CD4-positive, alpha-beta T cell treated with Interleukin-6 for 4 hours (primary cell): ENCODE measurements at places on chromosomes 4 and X.
A peak's percentile ranks its signal among the peaks of the same experiment; 100 is the strongest.

DNA sequence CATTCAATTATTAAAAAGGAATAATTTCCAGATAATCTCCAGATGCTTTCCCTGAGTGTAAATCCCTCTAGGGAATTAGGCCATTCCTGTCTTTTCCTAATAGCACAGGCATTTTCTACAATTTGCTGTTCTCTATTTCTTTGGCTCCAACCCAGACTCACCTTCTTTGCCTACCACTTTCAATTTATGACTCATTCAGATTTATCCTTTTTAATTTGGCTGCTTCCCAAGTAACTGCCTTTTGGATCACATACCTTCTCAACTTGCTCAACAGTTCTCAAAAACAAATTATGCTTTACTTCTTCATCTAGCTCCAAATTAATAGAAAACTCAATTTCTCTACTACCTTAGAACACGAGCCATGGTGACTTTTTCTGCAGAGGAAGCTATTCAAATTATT lies 1166.3 kb upstream of the PCDH7 start:
- no peak for DNase-seq

DNA sequence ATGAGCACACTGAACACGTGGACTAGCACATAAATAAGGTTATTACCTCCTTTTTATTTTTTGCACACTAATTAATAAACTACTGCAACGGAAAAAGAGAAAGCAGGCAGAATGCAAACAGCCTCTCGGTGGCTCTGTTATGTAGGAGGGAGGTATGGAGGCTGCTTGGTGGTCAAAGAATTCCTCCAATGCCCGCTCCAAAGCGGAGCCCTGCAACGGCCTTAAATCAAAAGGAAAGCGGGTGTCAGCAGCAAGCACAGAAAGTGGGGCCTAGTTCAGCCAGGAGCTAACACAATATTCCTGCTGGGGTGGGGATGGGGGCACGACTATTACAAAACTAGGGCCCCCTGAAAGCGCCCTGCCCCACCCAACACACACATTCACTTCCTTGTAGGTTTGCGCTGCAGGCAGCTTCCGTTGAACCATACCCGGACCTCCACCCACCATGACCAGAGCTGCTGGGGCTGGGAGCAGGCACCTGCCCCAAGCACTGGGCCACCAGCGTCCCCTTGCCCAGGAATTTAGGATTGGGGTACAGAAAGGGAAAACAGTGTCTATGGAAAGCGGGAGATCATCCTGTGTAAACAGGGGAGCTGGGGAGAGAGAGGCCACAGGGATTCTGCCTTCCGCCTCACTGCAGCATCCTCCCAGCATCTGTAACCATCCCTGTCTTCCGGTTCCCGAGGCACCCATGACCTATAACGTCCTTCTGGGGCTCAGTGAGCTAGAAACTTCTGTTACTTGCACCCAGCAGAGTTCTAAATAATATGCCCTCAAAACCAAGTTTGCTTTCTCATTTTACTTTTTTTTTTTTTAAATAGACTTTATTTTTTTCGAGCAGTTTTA lies 57.1 kb upstream of the DDX3X start:
- DNase-seq: peak; percentile 13

- no peak for DNase-seq
Measured at GRCh38 chrX:134444681-134445080, 15.3 kb upstream of the HPRT1 start.

DNA sequence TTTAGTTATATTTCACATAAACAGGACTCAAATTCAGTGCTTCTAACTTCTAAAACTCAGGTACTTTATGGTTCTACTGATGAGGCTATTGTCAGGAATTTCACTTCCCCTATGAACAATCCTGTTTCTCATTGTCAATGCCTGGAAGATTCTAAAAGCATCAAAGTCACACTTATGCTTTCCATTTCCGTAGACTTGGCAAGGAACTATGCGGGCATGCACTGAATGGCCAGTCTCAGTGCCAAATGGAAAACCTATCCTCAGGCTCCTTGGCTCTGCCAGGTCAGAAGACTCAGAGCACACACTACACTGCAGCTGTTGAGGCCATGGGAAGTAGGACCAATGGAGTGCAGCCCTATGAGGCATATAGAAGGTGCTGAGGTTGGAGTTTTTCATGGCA lies 97.0 kb upstream of the PTPN13 start:
- DNase-seq: no peak

- DNase-seq: no peak
Measured at GRCh38 chrX:69815063-69815462, 199.2 kb downstream of the EDA start.

GRCh38 chr4:183240581-183241321 lies 79.3 kb downstream of the CLDN22 start:
- no peak for DNase-seq

DNA sequence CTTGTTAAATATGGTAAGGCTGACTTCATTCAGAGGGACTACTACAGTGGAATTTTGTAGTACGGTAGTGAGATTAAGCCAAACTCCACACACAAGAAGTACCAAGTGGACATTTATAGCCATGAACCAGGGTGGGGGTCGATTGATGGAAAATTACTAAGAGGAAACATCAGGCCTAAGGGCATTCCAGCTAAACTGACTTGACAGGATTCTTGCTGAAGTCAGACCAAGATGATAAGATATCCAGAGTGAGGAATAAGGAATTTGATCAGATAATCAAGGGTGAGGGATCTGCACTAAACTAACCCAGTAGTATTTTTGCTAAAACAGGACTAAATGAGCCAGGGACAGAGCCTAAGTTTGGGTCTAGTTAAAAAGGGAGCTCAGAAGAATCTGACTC lies 597.5 kb downstream of the RPA4 start:
- DNase-seq: no peak

- DNase-seq: no peak
Measured at GRCh38 chr4:72387959-72388358, 181.1 kb downstream of the ADAMTS3 start.

GRCh38 chr4:151667048-151667447 lies 93.8 kb downstream of the GATB start:
- DNase-seq: no peak
